ENCODE measurements at places on chromosomes 2 and 18. TPM values are rescaled to one million over a fixed set of nuclear protein-coding genes. Genes with fewer than 3 reads are reported as not detected.
A peak's percentile ranks its signal among the peaks of the same experiment; 100 is the strongest.

- no peak for DNase-seq
- H3K27me3 ChIP-seq = peaks cover 2% of the 10 kb centered on the region
- H3K4me1 ChIP-seq = no peaks in the 10 kb centered on the region
- H3K4me3 ChIP-seq = no peak overlapping the region
- H3K36me3 ChIP-seq = no peaks in the 10 kb centered on the region
These were observed 100.5 kb downstream of the TACR1 start for GRCh38 chr2:75098856-75099255.

DNA sequence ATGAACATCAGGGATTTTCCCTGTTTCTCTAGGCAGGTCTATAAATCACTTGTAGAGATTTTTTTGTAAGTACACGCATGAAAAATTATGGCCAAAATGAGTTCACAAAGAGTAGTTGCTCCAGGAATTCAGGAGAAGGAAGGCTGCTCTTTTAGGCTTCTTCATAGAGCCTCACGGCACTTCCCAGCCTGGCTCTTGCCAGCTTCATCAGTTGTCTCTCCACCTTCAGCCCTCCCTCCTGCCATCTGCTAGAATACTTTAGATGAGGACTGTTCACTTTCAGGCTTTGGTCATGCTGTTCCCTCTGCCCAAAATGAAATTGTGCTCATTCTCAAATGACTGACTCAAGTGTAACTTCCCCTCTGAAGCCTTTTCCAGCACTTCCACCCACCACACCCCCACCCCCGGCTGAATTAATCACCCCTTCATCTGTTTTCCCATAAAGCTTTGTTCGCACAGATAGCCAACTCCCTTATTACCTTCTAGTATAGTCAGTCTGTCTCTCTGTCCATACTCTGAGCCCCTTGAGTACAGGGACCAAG, 1.8 kb upstream of the ABCA12 start:
- no peaks in the 10 kb centered on the region for H3K36me3 ChIP-seq
- no peak overlapping the region for H3K27ac ChIP-seq
- H3K4me3 ChIP-seq = no peak overlapping the region
- H3K27me3 ChIP-seq = no peaks in the 10 kb centered on the region
- H3K4me1 ChIP-seq = no peaks in the 10 kb centered on the region

- no peaks in the 10 kb centered on the region for H3K36me3 ChIP-seq
- H3K4me3 ChIP-seq = no peak overlapping the region
- DNase-seq = no peak
- H3K27ac ChIP-seq = no peak overlapping the region
- no peaks in the 10 kb centered on the region for H3K4me1 ChIP-seq
These were observed 65.0 kb downstream of the ZNF385B start for GRCh38 chr2:179796213-179797007.

- H3K27ac ChIP-seq = no peak overlapping the region
- H3K27me3 ChIP-seq = no peaks in the 10 kb centered on the region
- DNase-seq = no peak
- H3K4me3 ChIP-seq = no peak overlapping the region
- no peaks in the 10 kb centered on the region for H3K36me3 ChIP-seq
These were observed 44.7 kb downstream of the FER1L5 start for GRCh38 chr2:96687266-96687665.

DNA sequence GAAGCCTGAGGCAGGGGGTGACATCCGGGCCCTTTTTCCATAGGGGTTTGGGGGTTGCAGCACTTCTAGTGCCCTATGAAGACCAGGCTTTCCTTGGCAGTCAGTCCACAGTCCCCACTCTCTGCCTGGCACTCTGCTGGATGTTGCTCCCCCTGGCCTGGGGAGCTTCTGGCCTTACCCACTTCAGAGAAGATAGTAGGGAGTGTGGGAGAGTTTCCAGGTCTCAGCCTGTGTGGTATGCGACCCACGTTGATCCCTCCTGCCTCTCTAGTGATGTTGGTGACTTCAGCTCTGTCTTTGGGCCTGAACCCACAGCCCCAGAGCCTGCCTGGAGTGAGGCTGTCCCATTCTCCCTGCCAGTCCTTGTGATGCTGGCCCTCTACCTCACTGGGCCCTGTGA, 105.6 kb downstream of the STPG4 start:
- H3K4me3 ChIP-seq = no peak overlapping the region
- no peaks in the 10 kb centered on the region for H3K4me1 ChIP-seq
- H3K36me3 ChIP-seq = peaks cover 48% of the 10 kb centered on the region
- DNase-seq = no peak
- no peak overlapping the region for H3K27ac ChIP-seq

DNA sequence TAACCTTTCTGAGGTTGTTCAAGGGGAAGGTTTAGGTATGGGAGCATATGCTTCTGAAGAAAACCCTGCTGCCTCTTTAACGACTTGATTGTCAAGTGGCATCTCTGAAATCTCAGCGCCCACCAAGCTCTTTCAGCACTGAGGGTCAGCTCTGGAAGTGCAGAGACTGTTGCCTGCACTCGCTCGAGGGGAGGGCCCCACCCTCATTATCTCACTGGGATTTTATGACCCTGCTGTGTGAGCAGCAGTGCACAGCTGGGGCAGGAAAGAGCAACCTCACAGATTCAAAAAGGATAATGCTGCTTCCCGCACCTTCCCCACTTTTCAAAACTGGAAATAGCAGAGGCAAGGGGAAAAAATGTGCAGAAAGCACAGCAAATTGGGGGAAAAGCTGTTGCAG, 56.9 kb upstream of the SPRED2 start:
- no peaks in the 10 kb centered on the region for H3K27me3 ChIP-seq
- no peaks in the 10 kb centered on the region for H3K36me3 ChIP-seq
- no peak overlapping the region for H3K4me3 ChIP-seq
- DNase-seq = no peak

GRCh38 chr2:177165061-177165583, 47.5 kb upstream of the HNRNPA3 start:
- peak overlapping the region; percentile 44 for H3K4me3 ChIP-seq
- H3K4me1 ChIP-seq = peaks cover 12% of the 10 kb centered on the region
- H3K36me3 ChIP-seq = no peaks in the 10 kb centered on the region

- no peaks in the 10 kb centered on the region for H3K4me1 ChIP-seq
- H3K27ac ChIP-seq = no peak overlapping the region
- H3K4me3 ChIP-seq = no peak overlapping the region
- H3K36me3 ChIP-seq = no peaks in the 10 kb centered on the region
- H3K27me3 ChIP-seq = no peaks in the 10 kb centered on the region
- no peak for DNase-seq
These were observed 222.5 kb upstream of the SESTD1 start for GRCh38 chr2:179487010-179487731.

- no peaks in the 10 kb centered on the region for H3K36me3 ChIP-seq
- peak; percentile 66 for DNase-seq
- peaks cover 37% of the 10 kb centered on the region for H3K27me3 ChIP-seq
- peaks cover 22% of the 10 kb centered on the region for H3K4me1 ChIP-seq
These were observed at the start of gene LIPG for GRCh38 chr18:49561289-49562193. Gene LIPG (plus strand): TSS chr18:49562057. CDS start chr18:49562309, 252 bp downstream.

DNA sequence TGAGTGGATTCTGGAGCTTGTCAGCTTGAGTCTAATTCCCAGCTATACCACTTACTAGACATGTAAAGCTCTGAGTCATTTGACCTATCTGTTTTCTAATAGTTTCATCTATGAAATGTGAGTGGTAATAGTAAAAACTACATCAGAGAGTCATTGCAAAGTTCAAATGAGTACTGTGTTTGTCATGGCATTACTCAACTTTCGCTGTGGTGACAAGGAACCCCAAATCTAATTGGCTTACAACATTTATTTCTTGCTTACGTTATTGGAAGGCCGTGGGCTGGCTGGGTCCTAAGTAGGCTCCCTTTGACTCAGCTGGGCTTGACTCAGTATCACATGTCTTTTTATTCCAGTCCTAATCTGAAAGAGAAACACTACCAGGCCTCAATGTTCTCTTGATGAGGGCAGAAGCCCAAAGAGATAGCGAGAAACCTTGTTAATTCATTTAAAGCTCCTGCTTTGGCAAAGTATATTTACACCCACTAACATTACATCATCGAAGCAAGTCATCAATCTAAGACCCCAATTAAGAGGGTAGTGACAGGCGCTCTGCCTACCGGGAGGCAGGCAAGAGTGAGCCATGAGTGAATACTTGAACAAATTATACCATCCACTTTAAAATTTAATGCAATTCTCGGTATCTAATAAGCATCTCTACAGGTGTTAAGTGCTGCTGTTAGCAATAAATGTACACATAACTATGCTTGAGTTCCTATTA, 431.8 kb upstream of the SPHKAP start:
- H3K27me3 ChIP-seq = no peaks in the 10 kb centered on the region
- no peaks in the 10 kb centered on the region for H3K36me3 ChIP-seq
- no peak overlapping the region for H3K4me3 ChIP-seq
- DNase-seq = no peak

- no peaks in the 10 kb centered on the region for H3K4me1 ChIP-seq
- no peaks in the 10 kb centered on the region for H3K27me3 ChIP-seq
- H3K27ac ChIP-seq = no peak overlapping the region
- no peak for DNase-seq
- no peak overlapping the region for H3K4me3 ChIP-seq
These were observed 97.3 kb downstream of the FMNL2 start for GRCh38 chr2:152432206-152432653.

GRCh38 chr18:72995558-72995957, 127.8 kb upstream of the NETO1 start:
- no peaks in the 10 kb centered on the region for H3K27me3 ChIP-seq
- H3K4me3 ChIP-seq = no peak overlapping the region
- no peak for DNase-seq
- H3K36me3 ChIP-seq = no peaks in the 10 kb centered on the region
- no peak overlapping the region for H3K27ac ChIP-seq
- no peaks in the 10 kb centered on the region for H3K4me1 ChIP-seq

GRCh38 chr2:79120194-79120713, at the start of gene REG1A:
Gene REG1A (plus strand): TSS chr2:79120488. CDS start chr2:79120862, 374 bp downstream.
- no peak for DNase-seq
- no peaks in the 10 kb centered on the region for H3K4me1 ChIP-seq
- H3K4me3 ChIP-seq = no peak within 1 kb of the TSS
- H3K27me3 ChIP-seq = no peaks in the 10 kb centered on the region
- H3K27ac ChIP-seq = no peak within 1 kb of the TSS

GRCh38 chr18:69383186-69383585, 17.5 kb upstream of the DOK6 start:
- H3K27ac ChIP-seq = no peak overlapping the region
- H3K4me1 ChIP-seq = no peaks in the 10 kb centered on the region
- peaks cover 3% of the 10 kb centered on the region for H3K27me3 ChIP-seq

DNA sequence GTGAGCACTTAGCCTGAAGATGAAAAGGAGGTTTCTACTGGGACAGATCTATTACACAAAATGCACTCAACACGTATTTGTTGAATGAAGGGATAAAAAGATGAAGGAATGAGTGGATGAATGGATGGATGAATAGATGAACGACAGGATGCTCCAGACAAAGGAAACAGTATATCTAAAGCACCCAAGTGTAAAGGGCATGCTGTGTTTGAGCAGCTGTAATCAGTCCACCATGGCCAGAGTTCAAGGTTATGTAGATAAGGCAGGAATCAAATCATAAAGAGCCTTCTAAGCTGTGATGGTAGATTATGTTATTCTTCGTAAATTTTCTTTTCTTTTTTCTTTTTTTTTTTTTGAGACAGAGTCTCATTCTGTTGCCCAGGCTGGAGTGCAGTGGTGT, 213.8 kb upstream of the FBXO11 start:
- no peak overlapping the region for H3K27ac ChIP-seq
- no peaks in the 10 kb centered on the region for H3K27me3 ChIP-seq
- no peaks in the 10 kb centered on the region for H3K4me1 ChIP-seq
- H3K36me3 ChIP-seq = no peaks in the 10 kb centered on the region

- H3K4me1 ChIP-seq = no peaks in the 10 kb centered on the region
- no peaks in the 10 kb centered on the region for H3K36me3 ChIP-seq
- DNase-seq = no peak
- H3K4me3 ChIP-seq = no peak overlapping the region
- H3K27ac ChIP-seq = no peak overlapping the region
These were observed 547.6 kb downstream of the NRXN1 start for GRCh38 chr2:50484371-50484770.

DNA sequence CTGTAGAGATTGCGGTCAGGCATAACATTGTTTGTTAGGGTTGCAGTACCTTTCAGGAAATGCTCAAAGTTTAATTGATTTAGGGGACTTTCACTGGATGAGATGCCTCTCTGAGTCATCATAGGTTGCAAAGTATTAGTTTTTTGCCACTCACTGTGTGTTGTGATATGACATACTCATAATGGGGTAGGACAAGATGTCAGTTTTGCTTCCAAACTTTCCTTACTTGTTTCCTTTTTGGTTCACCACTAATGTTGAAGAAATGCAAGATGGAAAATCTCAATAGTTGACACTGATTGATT, 35.0 kb upstream of the PTH2R start:
- H3K4me3 ChIP-seq = no peak overlapping the region
- no peaks in the 10 kb centered on the region for H3K36me3 ChIP-seq
- H3K27me3 ChIP-seq = no peaks in the 10 kb centered on the region
- no peak for DNase-seq

DNA sequence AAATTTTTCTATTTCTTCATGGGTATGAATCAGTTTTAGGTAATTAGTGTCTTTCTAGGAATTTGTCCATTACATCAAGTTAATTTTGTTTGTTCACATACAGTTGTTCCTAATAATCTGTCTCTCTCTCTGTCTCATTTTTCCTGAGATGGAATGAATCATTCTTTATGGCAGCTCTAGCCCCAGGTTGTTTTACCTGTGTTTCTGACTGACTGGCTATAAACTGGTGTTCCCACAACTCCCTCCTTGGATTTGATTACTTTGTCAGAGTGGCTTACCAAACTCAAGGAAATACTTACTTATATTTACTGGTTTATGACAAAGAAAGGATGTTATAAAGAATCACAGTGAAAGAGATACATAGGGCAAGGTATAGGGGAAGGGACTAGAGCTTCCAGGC, 15.1 kb downstream of the ADNP2 start:
- H3K36me3 ChIP-seq = peaks cover 4% of the 10 kb centered on the region
- no peak for DNase-seq
- no peak overlapping the region for H3K4me3 ChIP-seq

- peaks cover 2% of the 10 kb centered on the region for H3K27me3 ChIP-seq
- no peak for DNase-seq
- H3K36me3 ChIP-seq = no peaks in the 10 kb centered on the region
- no peaks in the 10 kb centered on the region for H3K4me1 ChIP-seq
- H3K27ac ChIP-seq = no peak overlapping the region
These were observed 8.2 kb downstream of the SPTBN1 start for GRCh38 chr2:54464341-54464740.

GRCh38 chr2:73295751-73296400, 2.5 kb upstream of the EGR4 start:
- peaks cover 26% of the 10 kb centered on the region for H3K4me1 ChIP-seq
- peaks cover 51% of the 10 kb centered on the region for H3K27me3 ChIP-seq
- H3K27ac ChIP-seq = no peak overlapping the region
- no peak for DNase-seq
- H3K36me3 ChIP-seq = no peaks in the 10 kb centered on the region
- no peak overlapping the region for H3K4me3 ChIP-seq

The SP140 gene
- total RNA-seq = 89.9 TPM

The CD226 gene
- 178 TPM for total RNA-seq

The TMEM200C gene
- total RNA-seq = not detected

The NIF3L1 gene
- total RNA-seq = 9.6 TPM

The ACVR1C gene
- total RNA-seq = 0.05 TPM

The RAB6C gene
- total RNA-seq = 0.09 TPM

The RGPD5 gene
- 166 TPM for total RNA-seq

The SNORC gene
- total RNA-seq = 0.47 TPM

The SPC25 gene
- 0.45 TPM for total RNA-seq

The NT5C1B gene
- total RNA-seq = not detected

The ITGB6 gene
- not detected for total RNA-seq

Measured in natural killer cell (primary cell).